ENCODE measurements at places on chromosomes 2 and 18.
A peak's percentile ranks its signal among the peaks of the same experiment; 100 is the strongest.

DNA sequence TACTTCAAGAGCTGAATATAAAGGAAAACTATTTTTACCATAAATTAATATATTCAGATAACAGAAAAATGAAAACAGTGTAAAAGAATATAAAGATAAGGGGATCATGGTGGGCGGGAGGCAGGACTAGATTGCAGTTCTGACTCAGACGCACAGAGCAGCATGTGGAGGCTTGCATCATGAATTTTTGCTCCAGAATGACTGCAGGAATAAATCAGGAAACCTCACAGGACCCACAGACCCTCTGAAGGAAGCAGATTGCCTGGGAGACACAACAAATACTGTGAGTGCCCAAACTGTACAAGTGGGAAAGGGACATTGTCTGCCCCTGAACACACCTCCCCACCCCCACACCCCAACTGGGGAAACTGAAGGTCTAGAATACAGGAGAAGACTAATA is 19.2 kb upstream of the SIGLEC15 start:
- DNase-seq, result peak; percentile 75

GRCh38 chr2:197092431-197092830 is 165.9 kb upstream of the PGAP1 start:
- DNase-seq, result peak; percentile 75

GRCh38 chr2:3420769-3421397 is 41.4 kb downstream of the TRAPPC12 start:
- DNase-seq, result no peak

DNA sequence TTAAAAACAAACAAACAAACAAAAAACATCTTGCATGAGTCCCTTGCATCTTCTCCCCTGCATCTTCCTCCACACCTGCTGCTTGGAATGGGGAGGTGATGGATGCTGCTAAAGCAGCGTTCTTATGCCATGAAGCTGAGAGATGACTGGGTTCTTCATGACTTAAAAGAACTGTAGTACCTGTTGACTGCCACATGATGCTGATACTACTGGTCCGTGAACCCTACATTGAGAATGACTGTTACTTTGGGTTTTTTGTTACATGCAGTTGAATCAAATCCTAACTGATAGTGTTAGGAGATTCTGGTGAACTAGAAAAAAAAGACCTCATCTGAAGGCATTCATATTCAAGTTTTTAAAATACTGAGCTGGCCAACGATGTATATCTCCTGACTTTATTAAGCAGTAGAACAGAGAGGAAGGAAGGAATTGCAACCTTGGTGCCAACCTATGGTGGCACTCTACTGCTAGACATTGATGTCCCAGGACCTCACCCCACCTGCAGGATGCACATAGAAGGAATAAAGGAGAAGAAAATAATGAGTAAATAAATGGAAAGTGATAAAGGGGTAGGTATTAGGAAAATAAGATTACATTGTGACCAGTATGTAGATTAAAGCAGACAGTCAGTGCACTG is 63.2 kb upstream of the SPAG16 start:
- DNase-seq, result no peak

GRCh38 chr2:31296641-31297287 is 62.8 kb downstream of the EHD3 start:
- no peak for DNase-seq

DNA sequence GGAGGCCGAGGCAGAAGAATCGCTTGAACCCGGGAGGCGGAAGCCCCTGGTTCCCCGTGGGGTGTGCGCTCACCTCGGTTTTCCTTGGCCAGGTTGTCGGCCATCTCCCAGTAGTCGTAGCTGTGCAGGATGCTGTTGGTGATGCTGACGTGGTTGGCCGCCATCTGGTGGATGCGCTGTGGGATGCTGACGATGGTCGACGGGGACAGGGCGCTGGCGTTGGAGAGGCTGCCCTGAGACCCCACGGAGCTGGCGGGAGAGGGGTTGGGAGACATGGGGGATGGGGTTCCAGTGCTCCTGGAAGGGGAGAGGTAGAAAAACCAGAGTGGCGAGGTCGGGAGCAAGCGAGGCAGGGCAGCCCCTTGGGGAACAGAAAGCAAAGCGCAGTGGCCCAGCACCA is 64.4 kb upstream of the REV1 start:
- DNase-seq, result no peak
